ENCODE measurements at places on chromosomes 12 and 14.

DNA sequence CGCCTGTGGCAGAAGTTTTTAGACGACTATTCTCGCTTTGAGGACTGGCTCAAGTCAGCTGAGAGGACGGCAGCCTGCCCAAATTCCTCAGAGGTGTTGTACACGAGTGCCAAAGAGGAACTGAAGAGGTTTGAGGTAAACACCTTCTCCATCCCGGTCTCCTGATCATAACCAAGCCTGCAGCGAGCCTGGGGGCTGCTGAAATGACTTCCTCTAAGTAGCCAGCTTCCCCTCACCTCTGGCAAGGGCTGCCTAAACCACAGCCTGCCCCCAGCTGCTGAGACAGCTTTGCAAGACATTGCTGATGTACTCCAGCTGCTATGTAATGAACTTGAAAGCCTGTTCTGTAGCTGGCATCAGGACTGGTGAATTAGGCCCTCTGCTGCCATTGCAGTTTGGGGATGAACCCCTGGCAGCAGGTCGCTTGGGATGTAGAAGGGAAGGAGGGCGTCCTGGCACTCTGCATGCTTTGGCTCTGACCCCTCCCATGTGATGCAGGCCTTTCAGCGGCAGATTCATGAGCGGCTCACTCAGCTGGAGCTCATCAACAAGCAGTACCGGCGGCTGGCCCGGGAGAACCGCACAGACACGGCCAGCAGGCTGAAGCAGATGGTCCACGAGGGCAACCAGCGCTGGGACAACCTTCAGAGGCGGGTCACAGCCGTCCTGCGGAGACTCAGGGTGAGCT is 84.6 kb downstream of the ESR2 start:
- DNase-seq: peak; percentile 13

DNA sequence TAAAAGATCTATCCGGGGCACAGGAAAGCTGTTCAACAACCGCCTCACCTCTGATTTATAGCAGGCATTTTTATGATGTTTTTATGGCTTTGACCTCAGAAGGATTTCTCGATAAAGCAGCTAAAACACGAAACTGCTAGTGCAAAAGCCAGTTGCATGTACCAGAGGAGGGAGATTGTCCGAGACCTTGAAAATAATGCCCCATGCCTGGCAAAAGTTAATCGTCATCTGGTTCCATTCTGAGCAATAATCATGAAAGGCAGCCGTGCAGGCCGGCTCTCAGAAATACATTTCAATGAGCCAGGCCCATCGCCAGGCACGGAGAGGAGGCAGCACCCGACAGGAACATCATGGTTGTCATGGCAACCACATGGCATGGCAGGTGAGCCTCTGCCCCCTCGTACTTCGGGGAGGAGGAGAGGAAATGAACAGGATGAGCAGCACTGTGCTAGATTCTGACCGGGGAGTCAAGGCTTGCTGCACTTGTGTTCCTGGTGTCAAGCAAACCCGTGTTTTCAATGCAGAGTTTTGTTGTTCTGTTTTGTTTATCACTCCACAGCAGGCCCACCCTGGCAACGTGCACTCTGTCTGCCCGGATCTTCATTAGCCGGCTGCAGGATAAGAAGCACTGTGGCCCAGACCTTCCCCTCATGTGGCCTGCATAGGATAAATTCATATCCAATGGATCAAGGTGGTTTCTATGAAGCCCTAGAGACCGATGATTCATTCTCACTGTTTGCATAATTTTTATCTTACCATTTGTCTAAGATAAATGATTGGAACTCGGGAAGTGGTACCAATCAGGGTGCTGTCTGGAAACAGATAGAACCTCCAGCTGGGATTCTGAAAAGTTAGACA is 160.2 kb downstream of the RIMBP2 start:
- no peak for DNase-seq

GRCh38 chr12:128699106-128699505 is 124.7 kb downstream of the SLC15A4 start:
- DNase-seq: no peak

DNA sequence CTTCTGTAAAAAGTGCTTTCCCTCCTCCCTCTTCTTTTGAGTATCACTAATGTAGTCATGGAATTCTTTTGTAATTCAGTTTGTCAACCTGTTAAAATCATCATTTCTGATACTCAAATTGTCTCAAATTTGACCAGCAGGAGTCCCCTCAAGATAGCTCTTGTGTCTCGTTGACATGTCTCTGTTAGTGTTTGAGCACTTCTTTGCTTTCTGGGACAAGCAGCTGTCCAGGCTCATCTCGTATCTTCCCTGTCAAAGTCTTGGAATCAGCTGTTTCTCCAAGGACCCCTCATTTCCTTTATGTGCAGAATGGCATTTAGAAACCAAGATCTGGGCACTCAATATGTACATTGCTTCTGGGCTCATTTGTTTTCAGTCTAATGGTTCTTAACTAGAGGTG is 10.7 kb downstream of the CIPC start:
- no peak for DNase-seq

GRCh38 chr12:67909681-67910080 is 79.6 kb upstream of the IFNG-AS1 start:
- DNase-seq: no peak

- DNase-seq: no peak
These were observed 22.5 kb downstream of the LGALS3 start for GRCh38 chr14:55151601-55152000.

DNA sequence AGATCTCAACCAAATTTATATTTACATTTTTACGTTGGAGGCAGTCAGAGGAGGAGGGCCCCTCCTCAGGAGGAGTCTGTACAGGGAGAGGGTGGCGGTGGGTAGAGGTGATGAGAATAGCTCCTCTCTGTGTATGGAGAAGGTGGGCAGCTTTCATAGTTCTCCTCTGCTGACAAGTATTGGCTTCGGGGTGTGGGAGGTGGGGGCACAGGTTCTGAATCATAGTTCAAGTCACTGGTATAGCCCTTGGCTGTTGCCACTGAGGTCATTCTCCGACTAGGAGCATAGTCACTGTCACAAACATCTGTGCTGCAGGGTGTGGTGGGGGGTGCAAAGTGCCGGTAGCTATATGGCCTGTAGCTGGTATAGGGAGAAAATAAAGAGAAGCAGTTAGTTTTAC is 50.3 kb downstream of the BCL2L14 start:
- no peak for DNase-seq

DNA sequence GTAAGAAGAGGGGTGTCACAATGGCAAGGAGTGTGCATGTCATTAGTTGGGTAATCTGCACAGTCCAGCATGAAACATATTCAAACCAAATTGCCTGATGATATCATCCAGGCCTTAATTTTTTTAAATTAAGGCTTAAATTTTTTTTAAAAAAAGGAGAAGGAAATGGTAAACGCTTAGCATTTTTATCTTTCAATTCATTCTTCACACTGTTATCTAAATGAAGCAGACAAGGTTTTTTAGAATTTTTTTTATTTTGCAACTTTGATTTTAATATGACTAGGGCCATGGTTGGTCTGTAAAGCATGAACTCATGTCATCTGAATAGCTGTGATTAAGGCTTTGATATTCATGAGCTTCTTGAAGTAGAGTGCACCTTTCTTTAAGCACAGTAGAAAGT is 362.5 kb downstream of the SYT1 start:
- DNase-seq: no peak

DNA sequence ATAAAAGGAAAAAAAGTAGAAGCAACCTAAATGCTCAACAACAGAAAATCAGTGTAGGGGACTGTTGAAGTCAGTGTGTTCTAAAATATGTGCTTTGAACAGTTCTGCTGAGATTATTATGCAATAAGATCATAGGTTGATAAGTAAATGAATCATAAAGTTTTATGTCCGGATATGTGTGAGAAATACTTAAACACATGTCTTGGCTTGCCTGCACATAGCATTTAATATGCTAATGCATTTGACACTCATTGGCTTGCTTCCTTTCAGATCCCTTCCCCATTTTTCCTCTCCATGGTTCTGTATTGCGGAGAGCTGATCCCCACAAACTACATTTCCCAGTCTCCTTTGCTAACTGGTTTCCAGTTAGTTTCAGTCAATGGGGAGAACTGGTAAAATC is 573.8 kb upstream of the TBX3 start:
- no peak for DNase-seq

DNA sequence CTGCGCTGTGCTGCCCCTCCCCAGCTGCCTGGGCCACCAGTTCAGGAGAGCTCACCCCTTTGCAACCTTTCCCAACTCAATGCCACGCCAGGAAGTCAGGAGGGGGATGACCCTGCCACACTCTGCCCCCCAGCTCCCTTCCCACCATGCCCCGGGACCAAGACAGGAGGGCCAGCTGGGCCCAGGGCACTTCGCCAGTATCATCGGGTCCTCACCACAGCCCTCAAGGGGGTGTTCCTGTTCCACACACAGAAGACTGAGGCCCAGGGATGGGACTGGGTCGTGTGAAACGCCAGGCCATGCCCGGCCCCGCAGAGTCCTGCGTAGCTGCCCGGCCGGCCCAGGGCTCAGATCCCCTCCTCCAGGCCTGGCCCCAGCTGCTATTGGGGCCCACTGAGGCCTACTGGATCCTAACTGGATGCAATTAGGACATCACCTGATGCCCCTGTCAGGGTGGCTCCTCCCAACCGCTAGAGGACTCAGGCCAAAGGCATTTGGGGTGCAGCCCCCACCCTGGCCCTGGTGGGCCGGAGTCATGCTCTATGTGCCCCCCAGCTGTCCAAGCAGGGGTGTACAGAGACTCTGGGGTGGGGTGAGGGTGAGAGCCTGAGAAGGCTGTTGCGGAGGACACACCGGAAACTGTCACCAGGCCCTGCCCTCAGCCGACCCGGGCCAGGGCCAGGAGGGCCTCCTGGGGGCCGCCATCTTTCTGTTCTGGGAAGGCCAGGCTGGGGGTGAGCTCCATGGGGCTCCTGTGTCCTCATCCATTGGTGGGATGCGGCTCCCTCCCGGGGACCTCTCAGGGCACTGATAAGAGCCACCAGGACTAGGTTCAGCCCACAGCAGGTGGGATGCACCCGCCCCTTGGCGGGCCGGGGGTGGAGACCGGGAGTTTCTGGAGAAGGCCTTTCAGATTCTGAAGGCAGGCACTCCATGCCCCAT is 29.3 kb upstream of the ANKRD9 start:
- DNase-seq: no peak

- DNase-seq: no peak
These were observed 38.6 kb upstream of the VPS33A start for GRCh38 chr12:122304924-122305323.

- DNase-seq: no peak
These were observed 30.3 kb upstream of the SMOC1 start for GRCh38 chr14:69848903-69849391.

- DNase-seq: no peak
These were observed 56.6 kb downstream of the SUDS3 start for GRCh38 chr12:118432812-118433545.

- DNase-seq: no peak
These were observed 67.0 kb downstream of the FBXW8 start for GRCh38 chr12:116977465-116978380.

DNA sequence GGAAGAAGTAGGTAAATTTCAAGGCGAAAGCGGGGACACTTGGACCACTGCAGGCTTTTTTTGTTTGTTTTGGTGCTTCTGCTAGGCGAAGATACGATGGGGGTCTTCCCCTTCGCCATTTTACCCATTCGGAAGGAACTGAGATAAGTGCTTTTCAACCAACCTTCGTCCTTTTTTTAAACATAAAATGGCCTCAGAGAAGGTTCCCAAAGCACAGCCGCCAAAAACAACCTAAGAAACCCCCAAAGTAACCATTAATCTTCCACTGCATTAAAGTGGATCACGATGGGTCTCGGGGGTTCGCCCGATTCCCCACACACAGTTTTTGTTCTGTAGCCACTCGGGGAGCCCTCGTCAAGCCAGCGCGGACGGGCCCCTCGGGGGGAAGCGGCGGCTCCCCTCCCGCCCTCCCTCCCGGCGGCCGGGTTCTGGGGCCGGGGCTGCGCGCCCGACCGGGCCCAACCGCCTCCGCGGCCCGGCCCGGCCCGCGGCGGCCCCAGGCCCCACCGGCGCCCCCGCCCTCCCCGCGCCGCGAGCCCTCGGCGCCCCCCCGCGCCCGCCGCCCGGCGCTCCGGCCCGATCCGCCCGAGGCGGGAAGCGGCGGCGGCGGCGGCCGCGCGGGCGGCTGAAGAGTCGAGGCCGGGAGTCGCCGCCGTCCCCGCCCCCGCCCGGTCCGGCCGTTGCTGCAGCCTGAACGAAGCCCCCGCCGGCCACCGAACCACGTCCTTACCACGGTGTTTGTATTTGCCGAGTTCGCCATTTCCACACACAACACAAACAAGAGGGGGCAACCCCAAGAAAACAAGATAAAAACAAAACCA is 790 bp downstream of the GTF2A1 start:
- no peak for DNase-seq

- no peak for DNase-seq
These were observed 187.2 kb upstream of the MYL2 start for GRCh38 chr12:111107392-111108178.

DNA sequence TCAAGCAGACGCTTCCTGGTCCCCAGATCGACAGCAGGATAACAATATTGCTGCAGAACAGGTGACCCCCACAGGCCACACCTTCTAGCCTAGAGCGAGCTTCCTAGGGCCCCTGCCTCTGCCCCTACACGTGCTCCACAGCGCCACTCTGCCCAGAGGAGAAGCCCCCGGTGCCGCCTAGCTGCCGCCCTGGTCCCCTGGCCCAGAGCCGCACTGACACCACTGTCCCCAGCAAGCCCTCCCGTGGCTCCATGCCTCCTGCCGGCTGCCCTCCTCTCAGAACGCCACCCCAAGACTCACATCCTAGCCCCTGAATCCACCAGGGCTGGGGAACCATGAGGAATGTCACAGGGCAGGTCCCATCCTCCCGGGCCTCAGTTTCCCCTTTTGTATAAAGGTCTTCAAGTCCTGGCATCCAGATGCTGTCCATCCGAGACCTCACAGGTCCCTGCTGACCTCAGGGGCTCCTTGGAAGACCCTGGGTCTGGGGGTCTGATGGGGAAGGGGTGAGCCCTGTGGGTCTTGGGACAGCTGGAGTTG is 31.0 kb downstream of the JAG2 start:
- DNase-seq: no peak

GRCh38 chr12:113244478-113244958 is 23.3 kb downstream of the TPCN1 start:
- no peak for DNase-seq

- no peak for DNase-seq
These were observed 45.5 kb downstream of the SLC38A6 start for GRCh38 chr14:61026526-61026925.

DNA sequence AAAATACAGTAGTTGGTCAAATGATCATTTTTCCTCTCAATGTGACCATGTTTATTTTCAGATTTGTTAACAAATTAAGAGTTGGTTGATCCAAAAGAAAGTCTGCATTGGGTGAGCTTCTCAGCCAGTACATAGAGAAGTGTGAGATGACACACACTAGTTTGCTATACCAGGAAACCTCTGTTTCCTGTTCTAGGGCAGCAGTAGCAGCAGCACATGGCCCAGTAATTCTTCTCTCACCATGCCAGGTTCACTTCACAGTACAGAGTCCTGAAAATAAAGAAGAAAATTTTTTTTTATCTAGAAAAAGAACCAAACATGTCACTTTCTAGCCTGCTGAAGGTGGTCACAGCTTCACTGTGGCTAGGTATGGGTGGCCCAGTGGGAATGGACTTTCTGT is 250.2 kb upstream of the OR4E1 start:
- DNase-seq: no peak

GRCh38 chr12:85955127-85955526 is 81.0 kb downstream of the NTS start:
- DNase-seq: no peak

GRCh38 chr12:33795536-33795935 is 226.8 kb upstream of the ALG10 start:
- no peak for DNase-seq

- no peak for DNase-seq
These were observed 34.8 kb upstream of the VSX2 start for GRCh38 chr14:74204491-74204890.
